ENCODE measurements at places on chromosomes 7 and 10. TPM values are rescaled to one million over a fixed set of nuclear protein-coding genes. Genes with fewer than 3 reads are reported as not detected.

DNA sequence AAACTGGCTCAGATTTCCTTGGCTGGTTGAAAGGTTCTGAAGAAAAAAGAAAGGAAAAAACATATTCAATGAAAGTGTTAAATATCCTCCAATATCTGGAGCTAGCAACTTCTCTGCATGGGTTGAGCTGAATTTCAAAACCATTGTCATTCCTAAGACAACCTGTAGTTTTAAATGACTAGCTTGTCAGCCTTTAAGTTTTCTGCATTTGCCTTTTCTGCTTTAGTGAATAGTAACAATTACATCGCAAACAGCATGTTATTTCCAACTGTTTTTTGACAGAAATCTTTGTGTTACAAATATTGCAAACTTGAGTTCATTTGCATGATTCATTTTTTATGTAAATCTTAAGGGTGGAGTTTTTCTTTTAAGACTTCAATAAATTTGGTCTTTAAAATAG lies 852.3 kb upstream of the CELF2 start:
- no peak for DNase-seq

DNA sequence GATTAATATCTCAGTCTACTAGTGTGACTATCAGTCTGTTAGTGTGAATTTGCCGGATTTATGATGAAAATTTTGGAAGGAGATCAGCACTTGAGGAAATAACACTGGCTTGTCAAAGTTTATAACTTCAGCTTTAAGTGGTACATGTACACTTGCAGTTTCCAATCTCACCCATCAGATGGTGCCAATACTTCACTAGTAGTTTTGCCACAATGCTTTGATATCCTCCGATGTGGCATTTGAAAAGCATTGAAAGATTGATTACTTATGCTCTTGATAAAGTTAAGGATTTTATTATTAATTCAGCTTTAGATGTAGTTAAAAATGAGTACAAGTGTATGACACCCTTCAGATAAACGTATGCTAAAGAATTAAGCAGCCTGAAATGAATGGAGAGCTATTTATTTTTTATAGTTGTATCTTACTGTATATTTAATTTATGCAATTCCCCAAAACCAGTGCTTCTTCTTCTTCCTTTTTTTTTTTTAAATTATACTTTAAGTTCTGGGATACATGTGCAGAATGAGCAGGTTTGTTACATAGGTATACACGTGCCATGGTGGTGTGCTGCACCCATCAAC lies 98.2 kb downstream of the ANLN start:
- DNase-seq: no peak

- no peak for DNase-seq
Measured at GRCh38 chr7:155811560-155811894, 736 bp downstream of the SHH start.

DNA sequence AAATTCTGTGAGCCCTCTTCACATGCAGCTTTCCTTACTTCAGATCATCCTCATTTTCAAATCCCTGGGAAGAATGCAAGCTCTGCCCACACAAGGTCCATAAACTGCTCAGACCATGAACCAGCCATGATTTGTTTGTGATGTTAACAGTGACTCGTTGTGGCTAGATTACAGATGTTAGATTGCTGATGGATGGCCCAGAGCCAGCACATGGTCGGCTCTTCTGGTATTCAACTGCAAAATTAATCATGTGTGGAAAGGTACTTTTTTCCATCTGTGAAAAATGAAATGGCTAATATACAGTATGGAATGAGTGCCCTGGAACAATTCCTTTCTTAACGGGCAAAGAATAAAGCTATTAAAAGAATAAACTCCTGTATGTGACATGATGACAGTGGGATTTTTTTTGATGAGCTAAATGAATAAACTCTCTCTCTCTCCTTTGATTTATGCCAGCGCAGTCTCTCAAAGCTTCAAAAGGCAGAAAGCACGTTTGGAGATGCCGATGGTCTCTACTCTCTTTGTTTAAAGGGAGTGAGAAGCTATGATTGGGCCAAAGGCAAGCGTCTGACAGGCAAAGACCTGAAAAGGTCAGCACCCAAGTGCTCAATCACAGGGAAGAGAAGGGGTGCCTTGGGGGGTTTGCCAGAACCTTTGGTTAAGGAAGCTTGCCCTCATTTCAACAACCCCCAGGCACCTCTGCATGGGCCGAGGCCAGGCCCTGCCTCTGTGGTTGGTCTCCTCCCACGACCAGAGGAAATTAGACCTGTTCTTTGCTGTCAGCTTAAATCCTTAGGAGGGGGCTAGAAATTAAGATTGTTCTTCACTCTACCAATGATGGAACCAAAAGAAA lies 444.0 kb upstream of the NFE2L3 start:
- DNase-seq: no peak

- no peak for DNase-seq
Measured at GRCh38 chr7:155724327-155725005, 80.0 kb downstream of the RBM33 start.

The TEX36 gene
- total RNA-seq: not detected

The PAX4 gene
- not detected for total RNA-seq

The GPR15LG gene
- total RNA-seq: not detected
